ENCODE measurements at places on chromosomes 12 and 14. TPM values are rescaled to one million over a fixed set of nuclear protein-coding genes. Genes with fewer than 3 reads are reported as not detected.

The GZMH gene
- total RNA-seq = not detected

The SLC35F4 gene
- not detected for total RNA-seq

The EXOC3L4 gene
- total RNA-seq = not detected

The ELK3 gene
- 4.8 TPM for total RNA-seq

The SERPINA9 gene
- total RNA-seq = not detected

The CACNA2D4 gene
- total RNA-seq = 1.4 TPM

The HPD gene
- 3.1 TPM for total RNA-seq

The PPP4R4 gene
- 0.23 TPM for total RNA-seq

The JPH4 gene
- not detected for total RNA-seq

The FOXA1 gene
- total RNA-seq = 0.64 TPM

The RIPK3 gene
- total RNA-seq = not detected

- DNase-seq = no peak
These were observed 134.1 kb downstream of the GPHN start for GRCh38 chr14:66641861-66642635.

- no peak for DNase-seq
These were observed 14.8 kb upstream of the BCL11B start for GRCh38 chr14:99286761-99287160.

DNA sequence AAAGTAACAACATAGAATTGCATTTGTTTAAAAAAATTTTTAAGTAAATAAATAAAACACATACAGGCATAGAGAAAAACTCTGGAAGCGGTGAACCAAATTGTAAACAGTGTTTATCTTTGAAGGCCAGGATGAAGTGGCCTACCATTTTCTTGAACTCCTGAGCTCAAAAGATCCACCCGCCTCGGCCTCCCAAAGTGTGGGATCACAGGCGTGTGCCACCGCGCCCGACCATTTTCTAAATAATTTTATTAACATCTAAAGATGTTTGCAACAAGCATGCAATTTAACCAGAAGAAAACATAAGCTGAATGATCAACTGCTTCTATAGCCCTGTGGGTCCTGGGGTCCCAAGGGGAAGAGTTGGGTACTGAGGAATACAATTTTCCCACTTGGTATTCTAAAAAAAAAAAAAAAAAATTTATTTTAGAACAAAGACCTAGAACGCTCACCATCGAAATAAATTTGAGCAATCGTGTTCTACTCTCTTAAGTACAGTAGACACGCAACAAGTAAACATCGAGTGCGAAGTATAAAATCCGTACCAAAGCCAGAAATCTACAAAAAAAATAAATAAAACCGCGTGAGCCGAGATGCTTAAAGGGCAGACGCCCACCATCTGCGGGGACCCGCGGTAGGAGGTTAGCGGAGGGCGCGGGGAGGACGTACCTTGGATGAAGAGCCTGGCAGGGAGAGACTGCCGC is 484 bp downstream of the MIS18BP1 start:
- DNase-seq = no peak

DNA sequence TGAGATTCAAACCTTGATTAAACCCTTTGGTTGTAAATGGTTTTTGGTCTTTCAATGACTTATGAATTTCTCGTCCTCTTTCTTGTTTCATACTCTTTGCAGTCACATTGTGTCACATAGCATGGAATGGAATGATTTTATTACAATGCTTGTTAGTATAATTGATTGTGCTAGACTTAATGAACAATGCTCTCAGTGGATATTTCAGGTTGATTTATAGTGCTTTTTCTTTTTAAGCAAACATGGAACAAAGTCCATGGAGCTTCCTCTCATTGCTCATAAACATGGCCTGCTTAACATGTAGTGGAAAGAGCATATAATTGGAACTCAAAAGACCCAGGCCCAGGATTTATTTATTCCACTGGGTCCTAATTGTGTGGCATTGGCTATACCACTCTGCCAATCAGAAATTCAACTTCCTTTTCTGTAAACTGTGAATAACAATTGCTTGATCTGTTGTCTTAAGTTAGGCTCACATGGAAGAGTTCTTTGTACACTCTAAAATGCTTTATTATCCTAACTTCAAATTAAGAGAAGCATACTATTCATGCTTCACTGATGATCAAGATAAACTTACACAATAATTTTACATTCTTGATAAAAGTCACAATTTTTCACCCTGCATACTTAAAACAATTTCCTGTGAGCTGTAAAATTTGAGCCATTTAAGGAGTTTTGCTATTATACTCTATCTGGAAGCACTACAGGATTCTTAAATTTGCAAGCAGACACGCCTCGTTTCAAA is 370.5 kb upstream of the PDE3A start:
- DNase-seq = no peak

- DNase-seq = no peak
These were observed 72.9 kb downstream of the BLTP3B start for GRCh38 chr12:100069795-100070194.

- peak; percentile 6 for DNase-seq
These were observed 53.2 kb downstream of the TESC start for GRCh38 chr12:117046011-117046369.

DNA sequence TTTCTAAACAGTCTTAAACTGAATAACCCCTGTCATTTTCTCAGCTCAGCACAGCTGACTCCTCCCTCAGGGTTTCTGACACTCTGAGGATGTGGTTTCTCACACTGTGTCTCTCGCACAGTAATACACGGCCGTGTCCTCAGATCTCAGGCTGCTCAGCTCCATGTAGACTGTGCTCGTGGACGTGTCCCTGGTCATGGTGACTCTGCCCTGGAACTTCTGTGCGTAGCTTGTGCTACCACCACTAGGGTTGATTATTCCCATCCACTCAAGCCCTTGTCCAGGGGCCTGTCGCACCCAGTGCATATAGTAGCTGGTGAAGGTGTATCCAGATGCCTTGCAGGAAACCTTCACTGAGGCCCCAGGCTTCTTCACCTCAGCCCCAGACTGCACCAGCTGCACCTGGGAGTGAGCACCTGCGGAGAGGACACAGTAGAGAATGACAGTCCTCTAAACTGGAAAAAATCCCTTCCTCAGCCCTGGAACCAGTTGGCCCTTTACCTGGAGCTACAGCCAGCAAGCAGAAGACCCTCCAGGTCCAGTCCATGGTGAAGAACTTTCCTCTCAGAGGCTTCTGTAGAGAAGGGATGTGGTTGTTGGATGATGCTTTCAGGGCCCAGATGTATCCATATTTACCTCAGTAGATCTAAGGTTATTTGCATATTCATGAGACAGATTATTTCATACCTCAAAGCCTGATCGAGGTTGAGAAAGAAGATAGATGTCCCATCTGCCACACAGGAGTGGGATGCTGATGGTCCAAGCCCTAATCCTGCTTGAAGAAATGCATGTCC is 984.8 kb downstream of the TMEM121 start:
- DNase-seq = no peak

- no peak for DNase-seq
These were observed 229.3 kb downstream of the PCNX1 start for GRCh38 chr14:71136386-71137060.

DNA sequence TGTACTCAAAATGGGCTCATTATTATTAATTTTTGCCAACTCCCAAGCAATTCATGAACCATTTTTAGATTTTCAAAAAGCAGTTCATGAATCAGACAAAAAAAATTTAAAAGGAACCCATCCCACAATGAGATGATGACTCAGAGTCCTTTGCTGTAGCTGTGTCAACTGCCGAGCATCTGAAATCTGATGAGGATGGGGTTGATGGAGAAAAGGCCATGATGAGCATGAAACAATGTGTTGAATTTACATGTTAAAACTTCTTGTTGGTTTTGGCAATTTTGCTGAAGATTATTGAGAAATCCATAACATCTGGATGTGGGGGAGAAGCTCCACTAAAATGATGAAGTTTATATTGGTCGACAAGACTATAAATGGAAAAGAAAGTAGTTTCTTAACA is 378.0 kb downstream of the FOXG1 start:
- DNase-seq = peak; percentile 20

DNA sequence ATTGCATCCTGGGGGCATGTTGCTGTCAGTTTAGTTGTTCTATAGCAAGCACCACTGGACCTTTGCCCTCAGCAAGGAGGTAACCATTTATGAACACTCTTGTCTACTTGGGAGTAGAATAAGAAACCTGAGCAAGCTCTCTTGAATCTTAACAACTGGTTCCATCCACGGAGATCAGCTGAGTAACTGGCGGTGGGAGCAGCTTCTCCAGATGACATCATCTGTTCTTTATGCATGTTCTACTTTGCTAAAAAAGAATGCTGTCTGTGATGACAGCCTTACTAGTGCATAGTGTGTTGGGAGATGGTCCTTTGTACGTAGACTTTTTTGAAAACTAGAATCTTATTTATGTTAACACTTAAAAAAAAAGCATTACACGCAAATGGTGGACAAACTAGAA is 17.7 kb downstream of the SLC4A8 start:
- DNase-seq = no peak

DNA sequence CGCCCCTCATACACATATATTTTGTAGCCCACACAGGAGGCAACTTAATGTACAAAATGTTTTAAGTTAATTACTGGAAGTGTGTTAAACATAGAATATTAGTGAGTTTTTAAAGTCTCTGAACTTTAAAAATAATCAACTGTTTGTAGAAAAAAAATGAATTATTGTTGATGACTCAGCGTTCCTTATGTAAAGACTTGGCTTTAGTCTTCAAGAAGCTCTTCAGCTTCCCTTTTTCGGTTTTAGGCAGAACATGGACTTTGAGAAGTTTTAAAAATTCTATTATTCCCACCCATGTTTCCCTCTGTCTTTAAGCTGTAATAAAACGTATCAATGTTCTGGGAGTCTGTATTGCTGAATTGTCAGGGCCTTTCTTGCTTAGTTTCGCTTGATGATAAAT is 269.5 kb downstream of the FBXL14 start:
- DNase-seq = no peak

- no peak for DNase-seq
These were observed 178.5 kb downstream of the KIF26A start for GRCh38 chr14:104316723-104317491.

- DNase-seq = no peak
These were observed 2.3 kb downstream of the TM9SF1 start for GRCh38 chr14:24192933-24193332.

DNA sequence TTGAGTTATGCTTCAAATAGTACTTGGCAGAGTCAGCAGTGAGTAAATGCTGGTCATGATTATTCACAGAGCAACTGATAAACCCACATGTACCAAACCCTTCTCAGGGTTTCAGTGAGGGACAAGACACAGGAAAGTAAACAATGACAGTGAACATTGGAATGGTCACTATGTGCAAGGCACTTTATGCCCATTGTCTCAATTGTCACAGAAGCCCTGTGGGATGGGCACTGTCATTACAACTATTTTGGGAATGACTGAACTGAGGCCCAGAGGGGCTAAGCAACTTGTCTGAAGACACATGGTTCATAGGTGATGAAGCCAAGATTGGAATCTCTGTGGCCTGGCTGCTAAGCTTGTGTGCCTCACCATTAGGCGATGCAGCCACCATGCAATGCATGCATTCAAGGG is 238.5 kb downstream of the RBM19 start:
- DNase-seq = peak; percentile 39
